ENCODE measurements at places on chromosomes 11 and 22. TPM values are rescaled to one million over a fixed set of nuclear protein-coding genes. Genes with fewer than 3 reads are reported as not detected.

The IL18 gene
- 69.4 TPM for total RNA-seq

The USP2 gene
- 16.9 TPM for total RNA-seq

The CCDC34 gene
- 11.2 TPM for total RNA-seq

The UNC93B1 gene
- total RNA-seq = 47.5 TPM

The CBLIF gene
- not detected for total RNA-seq

The NUP50 gene
- total RNA-seq = 42.5 TPM

The C11orf42 gene
- not detected for total RNA-seq

The PHLDB1 gene
- total RNA-seq = 115 TPM

The KCNJ11 gene
- total RNA-seq = 1.2 TPM

The OR8G1 gene
- not detected for total RNA-seq

The RIN1 gene
- 12.7 TPM for total RNA-seq

The SCGB2A2 gene
- total RNA-seq = not detected

The PTPRCAP gene
- total RNA-seq = 13.6 TPM

The KBTBD3 gene
- total RNA-seq = 13.5 TPM

The KCNJ5 gene
- total RNA-seq = 3.9 TPM

The HOATZ gene
- total RNA-seq = not detected

The ALG9 gene
- 16.7 TPM for total RNA-seq

The TRIM77 gene
- total RNA-seq = not detected

GRCh38 chr11:9081153-9081552, 10.2 kb downstream of the SCUBE2 start:
- no peak for DNase-seq

DNA sequence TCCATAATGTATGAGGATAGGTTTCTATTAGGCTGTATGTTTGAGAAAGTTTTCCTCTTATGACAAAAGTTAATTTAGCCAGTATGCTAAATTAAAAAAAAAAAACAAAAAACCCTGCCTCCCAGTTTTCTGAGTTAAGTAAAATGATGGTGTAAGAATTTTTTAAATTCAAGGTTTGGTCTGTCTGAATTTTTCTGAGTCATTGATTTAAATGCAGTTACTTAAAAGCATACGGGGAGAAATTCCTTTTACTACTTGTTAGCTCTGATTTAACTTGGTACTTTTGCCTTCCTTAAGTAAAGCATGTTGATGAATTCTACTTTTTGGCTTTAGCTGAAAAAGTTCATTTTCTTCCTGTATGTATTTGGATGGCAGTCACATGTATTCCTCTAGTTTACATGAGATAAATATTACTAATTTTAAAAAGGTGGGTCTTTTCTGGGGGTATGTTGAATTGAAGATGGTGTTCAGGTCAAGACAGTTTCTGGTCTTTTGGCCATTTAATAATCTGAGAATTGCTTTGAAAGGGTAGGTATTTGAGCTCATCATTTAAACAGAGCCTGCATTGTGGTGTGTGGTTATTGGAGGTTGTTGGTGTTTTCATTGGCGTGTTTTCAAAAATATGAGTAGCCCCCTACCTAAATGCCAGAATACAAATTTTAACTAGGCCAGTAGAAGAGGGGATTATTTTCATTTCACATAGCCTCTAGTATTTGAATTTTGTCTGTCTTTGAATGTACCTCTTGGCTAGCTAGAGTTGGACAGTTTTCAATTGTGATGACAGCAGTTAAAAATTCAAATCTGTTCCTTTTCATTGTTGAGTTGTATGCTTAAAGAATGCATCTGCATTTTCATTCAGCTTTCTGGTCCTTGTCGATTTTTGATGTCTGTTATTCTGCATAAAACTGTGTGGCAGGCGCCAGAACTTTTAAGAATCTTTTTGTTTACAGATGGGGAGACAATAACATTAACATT, 64.7 kb downstream of the MTMR3 start:
- no peak for DNase-seq

DNA sequence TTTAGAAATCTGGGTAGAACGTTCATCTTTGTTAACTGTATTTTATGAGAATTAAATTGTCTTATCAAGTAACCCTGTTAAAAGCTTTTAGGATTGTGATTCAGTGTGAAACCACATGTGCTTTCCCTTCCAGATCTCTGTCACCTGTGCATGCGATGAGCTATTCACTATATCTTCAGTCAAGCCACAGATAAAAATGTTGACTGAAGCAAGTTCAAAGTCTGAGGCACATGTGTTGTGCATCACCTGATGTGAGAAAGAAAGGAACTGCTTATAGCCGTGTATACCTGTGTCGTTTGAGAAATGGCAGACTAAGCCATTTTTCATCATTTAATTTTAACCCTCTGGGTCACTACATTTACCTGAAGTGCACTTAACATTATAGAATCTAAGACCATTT, 1088.9 kb upstream of the TENM4 start:
- no peak for DNase-seq

- no peak for DNase-seq
These were observed 21.6 kb upstream of the SOX10 start for GRCh38 chr22:38005943-38006342.

DNA sequence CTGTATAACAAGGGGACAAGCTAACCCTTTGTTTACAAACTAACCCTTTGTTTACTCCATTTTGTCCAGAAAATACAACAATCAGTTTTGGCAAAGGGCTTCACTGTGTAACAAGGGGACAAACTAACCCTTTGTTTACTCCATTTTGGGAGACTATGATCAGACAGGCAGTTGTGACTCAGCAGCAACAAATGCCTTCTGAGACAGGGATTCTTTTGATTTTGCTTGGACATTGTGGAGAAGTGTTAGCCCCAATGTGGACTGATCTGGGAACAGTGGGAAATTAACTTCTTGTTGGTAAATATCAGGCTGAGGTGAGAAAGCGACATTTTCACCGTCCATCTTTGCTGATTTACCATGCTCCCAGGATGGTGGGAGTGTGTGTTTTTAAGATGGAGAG, 983 bp downstream of the EHF start:
- DNase-seq = no peak

GRCh38 chr22:44200855-44201550, 20.3 kb downstream of the PARVG start:
- peak; percentile 35 for DNase-seq

GRCh38 chr22:20651286-20651685, 122.6 kb upstream of the SERPIND1 start:
- no peak for DNase-seq

DNA sequence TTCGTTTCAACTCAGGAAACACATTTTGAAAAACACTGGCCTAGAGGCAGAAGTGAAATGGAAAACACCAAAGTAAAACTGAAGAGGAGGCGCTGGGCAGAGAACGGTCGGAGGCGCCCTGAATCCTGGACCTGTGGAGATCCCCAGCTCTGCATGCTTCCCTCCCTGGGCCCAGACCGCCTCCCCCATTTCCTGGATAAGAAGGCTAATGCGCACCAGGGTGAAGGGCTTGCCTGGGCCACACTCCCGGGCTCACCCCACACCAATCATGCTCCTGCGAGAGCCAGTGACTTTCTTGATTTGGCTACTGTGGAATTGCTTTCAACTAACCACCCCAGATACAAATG, 167.1 kb downstream of the CRYBB2 start:
- no peak for DNase-seq

DNA sequence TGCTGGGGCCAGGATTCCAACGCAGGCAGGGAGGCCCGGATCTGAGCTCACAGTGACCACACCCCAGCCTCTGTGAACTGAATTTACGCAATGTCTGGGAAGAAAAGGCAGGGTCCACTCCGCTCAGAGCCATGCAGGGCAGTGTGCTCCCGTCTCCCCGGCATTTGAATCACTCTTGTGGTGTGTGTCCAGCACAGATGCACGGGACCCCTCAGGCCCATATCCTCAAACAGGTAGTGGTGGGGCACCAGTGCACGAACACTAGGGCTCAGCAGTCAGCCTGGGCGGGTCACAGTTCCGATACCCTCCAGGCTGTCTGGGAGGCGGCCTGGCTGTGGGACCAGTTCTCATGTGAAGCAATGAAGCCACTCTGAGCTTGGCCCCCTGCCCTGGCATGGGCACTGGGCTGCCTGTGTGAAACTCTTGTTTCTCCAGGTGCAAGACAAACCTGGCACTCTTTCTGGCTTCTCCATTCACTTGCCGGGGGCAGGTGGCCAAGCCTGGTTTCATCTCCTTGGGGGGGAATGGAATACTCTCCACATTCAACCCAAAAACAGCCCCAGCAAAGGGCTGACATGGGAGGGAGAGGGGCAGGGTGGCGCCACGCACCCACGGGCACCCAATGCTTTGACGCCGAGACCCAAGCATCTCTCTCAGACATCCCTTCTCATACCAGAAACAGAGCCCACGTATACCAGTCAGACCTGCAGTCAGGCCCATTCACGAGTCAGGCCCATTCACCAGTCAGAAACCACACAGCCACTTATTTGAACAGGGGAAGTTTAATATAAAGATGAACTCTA, 14.3 kb downstream of the DHCR7 start:
- DNase-seq = peak; percentile 64

- DNase-seq = no peak
These were observed 25.7 kb upstream of the MRPL17 start for GRCh38 chr11:6708876-6709275.

DNA sequence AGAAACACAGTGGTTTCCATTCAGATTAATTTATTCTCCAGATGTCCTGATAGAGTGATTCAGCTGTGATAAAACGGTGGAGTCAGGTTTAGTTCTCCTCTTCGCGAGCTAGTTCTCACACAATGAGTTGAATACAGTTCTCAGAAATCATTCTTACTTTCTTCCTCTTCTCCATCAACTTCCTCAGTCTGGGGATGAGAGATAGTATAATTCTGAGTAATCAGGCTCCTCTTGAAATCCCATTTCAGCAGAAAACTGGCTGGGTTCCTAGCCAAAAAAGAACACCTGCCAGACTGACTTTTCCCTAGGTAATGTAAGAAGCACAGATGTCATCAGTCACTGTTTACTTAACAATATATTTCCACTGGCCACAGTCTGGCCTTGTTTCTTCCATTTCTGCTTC, 76.7 kb downstream of the SVIP start:
- no peak for DNase-seq

- peak; percentile 68 for DNase-seq
These were observed 1.7 kb downstream of the PHF21A start for GRCh38 chr11:46119352-46120216.

GRCh38 chr22:39080052-39080762, 3.1 kb downstream of the APOBEC3G start:
- no peak for DNase-seq

DNA sequence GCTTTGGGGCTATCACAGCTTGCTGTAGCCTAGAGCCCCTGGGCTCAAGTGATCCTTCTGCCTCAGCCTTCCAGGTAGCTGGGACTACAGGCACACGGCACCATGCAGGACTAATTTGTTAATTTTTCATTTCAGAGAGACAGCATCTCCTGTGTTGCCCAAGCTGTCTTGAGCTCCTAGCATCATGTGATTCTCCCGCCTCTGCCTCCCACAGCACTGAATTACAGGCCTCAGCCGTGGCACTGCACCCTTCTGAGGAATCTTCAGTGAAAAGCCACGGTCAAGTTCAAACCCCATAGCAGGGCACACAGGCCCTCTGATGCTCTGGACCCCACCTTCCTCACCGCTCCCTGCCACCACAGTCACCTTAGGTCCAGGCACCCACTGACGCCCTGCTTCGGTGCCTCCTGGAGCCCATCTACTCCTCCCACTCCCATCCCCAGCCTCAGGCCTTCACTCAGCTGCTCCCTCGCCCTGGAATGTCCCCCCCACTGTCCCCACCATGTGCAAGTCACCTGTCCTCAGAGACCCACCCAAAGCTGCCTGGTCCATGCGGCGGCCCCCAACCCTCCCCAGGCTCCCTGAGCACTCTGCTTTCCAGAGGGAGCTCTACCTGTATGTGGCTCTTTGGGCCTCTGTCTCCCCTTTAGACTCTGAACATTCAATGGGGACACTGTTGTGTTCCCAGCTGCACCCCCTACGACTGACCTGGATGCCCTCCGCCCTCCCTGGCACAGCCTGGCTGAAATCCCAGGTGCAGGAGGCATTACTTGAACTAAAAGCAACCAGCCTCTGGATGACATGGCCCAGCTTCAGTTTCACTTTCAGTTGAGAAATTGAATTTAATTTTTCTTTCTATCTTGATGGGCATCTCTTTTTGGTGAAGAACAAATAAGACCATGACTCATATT, 1.6 kb downstream of the APOL2 start:
- DNase-seq = no peak

- peak; percentile 81 for DNase-seq
These were observed 237.4 kb downstream of the TTC28 start for GRCh38 chr22:28442264-28442710.

DNA sequence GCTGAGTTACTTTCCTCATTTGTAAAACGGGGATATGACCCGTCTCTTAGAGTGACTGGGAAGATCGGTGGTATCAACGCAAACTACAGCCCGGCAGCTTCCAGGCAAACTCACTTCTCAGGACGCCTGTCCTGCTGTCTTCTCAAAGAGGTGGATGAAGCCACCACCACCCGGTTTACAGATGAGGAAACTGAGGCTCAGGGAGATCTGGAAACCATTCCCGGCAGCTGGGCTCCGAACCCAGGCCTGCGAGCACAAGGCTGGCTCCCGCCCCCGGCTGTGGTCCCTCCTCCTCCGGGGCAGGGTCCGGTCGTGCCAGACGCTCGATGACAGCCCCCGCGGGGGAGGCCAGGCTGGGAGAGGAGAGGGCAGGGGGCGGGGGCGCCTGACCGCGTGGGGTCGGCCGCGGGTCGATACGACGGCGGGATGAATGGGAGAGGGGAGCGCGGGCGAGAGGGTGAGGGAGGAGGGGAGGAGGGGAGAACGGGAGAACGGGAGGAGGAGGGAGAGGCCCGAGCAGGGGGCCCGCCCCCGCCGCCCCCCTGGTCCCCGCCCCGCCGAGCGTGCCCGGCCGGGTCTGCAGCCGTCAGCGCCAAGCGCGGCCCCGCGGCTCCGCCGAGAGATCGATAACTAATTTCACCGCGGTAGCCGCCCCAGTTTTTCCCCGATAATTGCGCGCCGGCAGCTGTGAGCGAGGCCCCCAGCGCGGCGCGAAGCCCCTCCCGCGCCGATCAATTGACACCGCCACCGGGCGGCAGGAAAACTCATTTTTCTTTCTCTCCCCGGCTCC, 14.0 kb downstream of the IGLL1 start:
- DNase-seq = no peak

DNA sequence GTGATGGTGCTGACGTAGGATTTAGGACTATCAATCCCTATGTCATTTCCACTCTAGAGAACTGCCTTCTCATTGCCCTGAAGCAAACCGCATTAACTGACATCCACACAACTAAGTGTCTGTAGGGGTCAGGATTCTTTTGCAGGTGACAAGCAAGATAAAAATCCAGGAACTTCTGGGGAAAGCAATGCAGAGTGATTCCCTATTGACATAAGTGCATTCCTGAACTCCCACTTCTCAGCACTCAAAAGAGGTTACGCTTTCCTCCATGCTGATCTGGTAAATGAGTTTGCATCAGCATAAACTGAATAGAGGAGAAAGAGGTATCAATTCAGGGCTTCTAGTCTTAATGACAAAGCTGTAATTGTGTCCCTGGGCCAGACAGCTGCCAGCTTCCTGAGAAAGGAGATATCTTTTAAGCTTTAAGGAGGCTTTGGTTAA, 224.6 kb upstream of the ISX start:
- DNase-seq = no peak

DNA sequence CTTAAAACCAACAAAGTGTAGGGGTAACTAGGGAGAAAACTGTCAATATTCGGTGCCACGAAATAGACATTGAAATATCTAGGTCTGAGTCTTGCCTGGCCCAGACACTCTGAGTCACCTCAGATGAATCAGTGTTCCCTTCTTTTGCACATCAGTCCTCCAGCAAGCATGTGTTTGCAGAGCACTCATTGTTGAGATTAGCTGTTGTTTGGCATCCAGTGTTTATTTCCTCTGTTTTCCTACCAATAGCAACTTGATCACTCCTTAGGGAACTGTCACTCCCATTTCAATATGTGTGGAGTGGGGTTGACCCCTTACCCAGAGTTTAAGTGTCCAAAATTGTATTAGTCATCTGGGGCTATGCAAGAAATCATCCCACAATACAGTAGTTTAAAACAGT, 4.7 kb upstream of the ASCC2 start:
- DNase-seq = no peak
